ENCODE measurements at places on chromosomes 3 and 15.

GRCh38 chr3:187783098-187783497 is 37.8 kb upstream of the BCL6 start:
- DNase-seq = peak; percentile 95

GRCh38 chr3:142609136-142609535 is 12.9 kb downstream of the PLS1 start:
- no peak for DNase-seq

GRCh38 chr15:60760646-60761504 is 281.9 kb upstream of the ICE2 start:
- DNase-seq = peak; percentile 20

DNA sequence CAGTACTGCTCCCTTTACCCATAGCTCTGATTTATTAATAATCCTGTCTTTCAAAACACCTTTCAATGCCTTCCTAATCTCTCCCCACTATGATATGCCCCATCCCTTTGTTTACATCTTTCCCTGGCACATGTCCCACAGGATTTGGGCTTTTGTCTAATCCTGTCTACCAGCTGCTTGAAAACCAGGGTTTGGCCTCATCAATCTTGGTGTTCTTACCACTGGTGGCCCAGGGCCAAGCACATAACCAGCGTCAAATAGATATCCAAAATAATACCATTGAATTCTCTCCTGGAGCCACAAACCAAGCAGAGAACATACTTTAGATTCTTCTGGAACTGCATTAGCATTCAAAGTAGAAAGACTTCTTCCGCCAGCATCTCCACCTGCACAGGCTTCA is 104.8 kb upstream of the PPP2R3A start:
- DNase-seq = peak; percentile 30

DNA sequence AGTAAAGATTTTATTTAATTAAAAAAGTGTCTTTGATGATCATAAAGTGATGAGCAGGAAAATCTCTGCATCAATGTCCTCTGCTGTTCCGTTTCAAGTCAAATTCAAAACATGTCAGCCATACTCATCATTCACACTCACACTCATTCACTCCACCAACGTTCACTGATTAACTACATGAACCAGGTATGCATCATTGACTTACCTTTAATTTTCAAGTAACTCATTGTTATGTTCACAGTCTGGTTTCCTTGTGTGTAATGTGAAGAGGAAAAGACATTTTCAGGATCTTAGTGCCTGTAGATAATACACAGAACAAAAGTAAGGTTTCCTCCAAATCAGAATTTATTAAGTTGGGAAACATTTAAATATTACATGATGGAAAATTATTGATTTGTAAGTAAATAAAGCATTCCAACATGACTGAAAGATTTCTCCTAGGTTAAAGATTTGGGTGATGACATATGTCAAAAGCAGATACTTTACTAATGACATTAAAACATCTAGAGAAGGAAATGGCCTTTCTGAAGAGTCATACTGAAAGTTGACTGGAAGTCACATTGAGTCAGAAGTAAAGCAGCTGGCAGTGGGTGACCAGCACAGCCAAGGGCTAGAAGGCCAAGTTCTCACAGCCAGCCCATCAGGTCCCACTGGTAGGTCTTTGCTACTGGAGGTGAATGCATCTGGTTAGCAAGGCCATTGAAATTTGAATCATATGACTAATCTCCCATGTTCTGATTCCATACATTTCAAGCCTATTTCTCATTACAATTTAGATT is 251.9 kb downstream of the CDIN1 start:
- DNase-seq = peak; percentile 44

GRCh38 chr3:60079076-60079475 is 1029.3 kb upstream of the CFAP20DC start:
- no peak for DNase-seq

- no peak for DNase-seq
Measured at GRCh38 chr15:68868296-68868695, 47.6 kb upstream of the ANP32A start.

DNA sequence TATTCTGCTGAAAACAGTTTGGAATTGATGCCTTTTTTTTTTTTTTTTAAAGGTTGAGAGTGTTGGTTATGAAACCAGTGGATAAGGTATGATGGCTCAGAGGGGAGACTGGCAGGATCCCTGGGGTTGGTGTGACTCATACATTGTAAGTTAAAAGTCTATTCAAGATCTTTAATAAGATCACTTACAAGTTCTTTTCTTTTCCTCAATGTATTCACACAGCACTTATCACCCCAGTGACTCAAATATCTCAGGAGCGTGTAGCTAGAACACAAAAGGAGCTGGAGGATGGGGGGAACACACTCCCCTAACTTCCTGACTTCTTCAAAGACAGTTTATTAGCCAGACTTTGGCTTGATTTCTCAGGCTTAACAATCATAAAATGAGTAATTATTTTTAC is 285.3 kb downstream of the SV2B start:
- DNase-seq = peak; percentile 84

- no peak for DNase-seq
Measured at GRCh38 chr15:43199945-43200488, 14.8 kb downstream of the CCNDBP1 start.

DNA sequence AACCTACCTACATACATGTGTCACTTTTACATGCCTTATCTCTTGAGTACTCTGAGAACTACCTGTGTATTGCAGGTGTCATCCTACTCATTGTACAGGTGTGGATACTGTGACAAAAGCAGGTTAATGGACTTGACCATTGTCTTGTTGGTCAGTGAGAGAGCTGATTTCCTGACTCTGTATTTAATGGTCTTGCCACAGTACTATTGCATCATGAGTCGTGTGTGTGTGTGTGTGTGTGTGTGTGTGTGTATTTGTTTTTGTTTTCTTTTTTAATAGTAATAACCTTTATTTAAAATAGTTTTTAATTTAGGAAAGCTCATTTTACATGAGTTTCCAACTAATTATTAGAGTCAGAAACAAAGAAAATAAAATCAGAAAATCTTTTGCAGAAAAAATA is 7.7 kb downstream of the SELENOT start:
- DNase-seq = peak; percentile 25

- DNase-seq = peak; percentile 43
Measured at GRCh38 chr15:68210821-68211655, 5.9 kb upstream of the CALML4 start.

GRCh38 chr3:191176038-191176785 is 22.8 kb upstream of the OSTN start:
- no peak for DNase-seq

DNA sequence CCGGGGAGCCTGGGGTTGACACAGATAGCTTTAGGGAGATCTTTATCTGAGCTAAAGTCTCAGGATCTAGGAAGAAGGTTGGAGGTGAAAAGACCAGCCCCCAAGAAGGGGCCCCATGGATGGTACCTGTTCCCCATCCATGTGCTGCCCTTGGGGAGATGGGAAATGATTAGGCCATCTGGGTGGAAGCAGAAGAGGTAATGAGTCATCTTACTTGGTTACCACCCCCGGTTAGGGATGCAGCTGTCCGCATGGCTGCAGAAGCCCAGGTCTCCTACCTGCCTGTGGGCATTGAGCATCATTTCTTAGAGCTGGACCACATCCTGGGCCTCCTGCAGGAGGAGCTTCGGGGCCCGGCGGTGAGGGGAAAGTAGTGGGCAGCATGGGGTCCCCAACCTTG is 3.1 kb upstream of the CPLX3 start:
- no peak for DNase-seq

GRCh38 chr3:144312702-144313101 is 341.1 kb downstream of the DIPK2A start:
- no peak for DNase-seq

DNA sequence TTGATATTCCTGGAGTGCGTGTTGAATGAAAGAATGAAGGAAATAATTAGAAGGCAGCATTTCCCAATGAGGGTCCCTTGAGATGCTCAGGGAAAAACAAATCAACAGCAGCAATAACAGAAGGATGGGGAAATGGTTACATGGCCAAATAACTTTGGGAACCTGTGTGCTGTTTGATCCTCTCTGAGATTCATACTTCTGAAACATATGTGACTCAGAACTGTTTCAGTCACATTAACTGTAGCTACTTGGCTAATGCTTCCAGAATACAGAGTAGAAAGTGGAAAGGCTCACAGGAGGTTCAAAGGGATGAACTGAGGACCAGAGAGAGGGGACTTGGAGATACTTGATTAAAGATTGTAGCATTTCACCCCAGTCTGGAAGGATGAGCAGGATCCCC is 258.2 kb downstream of the SLCO3A1 start:
- peak; percentile 37 for DNase-seq

GRCh38 chr3:181174676-181175233 is 185.2 kb upstream of the DNAJC19 start:
- DNase-seq = no peak

GRCh38 chr3:188687389-188687788 is 484.4 kb upstream of the TPRG1 start:
- peak; percentile 49 for DNase-seq

- DNase-seq = no peak
Measured at GRCh38 chr3:43783987-43784639, 93.4 kb downstream of the ABHD5 start.

DNA sequence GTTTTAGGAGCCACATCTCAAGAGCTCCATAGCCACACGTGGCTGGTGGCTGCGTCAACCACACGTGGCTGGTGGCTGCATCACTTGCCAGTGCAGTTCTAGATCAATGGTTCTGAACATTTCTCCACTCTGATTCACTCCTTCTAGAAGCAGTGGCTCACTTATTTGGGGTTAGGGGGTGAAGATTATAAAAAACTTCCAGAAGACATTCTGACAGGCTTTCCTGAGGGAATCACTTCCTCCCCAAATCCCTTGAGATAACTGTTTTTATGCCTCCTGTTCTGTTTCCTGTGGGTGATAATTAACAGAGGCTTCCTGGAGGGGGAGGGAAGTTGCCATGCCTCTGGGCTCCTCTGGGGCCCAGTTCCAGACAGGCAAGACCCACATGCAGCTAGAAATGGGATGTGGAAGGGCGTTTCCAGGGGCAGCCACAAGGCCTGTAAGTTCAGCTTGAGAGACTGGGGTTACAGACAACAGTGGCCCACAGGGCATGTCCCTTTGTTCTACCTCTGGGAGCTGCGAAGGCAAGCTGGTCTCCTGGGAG is 23.6 kb downstream of the HEG1 start:
- DNase-seq = no peak

- DNase-seq = peak; percentile 39
Measured at GRCh38 chr3:187193181-187193580, 4.1 kb upstream of the RTP1 start.

- no peak for DNase-seq
Measured at GRCh38 chr15:42159381-42160015, 3.1 kb upstream of the PLA2G4F start.

GRCh38 chr3:49530701-49531100 is 23.6 kb upstream of the BSN start:
- no peak for DNase-seq

GRCh38 chr15:66864871-66865281 is 162.8 kb downstream of the SMAD6 start:
- DNase-seq = no peak

DNA sequence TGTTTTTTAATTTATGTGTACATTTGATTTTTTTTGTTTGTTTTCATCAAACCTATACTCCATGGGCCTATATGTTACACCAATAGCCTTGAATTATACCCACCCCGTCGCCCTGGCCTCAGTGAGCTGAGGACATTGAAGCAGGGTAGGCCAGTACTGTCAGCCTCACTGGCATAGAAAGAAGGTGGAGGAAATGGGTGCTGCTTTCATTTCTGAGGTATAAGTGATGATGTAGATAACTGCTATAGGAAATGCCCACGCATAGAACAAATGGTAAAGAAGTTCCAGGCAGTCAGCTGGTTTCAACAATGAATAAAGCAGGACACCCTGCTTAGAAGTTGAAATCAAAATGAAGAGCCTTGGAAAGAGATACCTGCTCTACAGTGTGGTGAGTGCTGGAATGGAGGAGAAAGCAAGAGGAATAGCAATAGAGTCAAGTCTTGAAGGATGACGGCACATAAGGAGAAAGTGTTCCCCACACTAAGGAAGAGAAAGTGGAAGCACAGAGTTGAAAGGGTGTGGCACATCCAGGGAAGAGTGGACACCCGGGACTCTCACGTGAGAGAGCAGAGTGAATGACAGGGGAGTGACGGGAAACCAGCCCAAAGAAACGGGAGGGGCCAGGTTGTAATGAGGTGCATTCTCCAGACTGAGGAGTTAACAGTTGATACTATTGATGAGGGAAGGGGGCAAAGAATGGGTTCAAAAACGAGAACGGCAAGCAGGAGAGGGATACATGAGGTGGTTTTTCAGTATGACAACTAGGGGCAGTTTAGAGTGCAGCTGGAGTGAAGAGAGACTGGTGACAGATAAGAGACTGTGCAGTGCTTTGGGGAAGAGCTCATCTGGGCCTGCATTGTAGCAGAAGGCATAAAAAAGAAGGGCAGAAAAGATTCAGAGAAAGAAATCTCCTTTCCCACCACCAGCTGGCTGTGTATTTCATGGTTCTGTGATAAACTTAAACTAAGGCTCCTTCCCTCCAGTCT is 70.5 kb downstream of the KLHL25 start:
- DNase-seq = no peak

DNA sequence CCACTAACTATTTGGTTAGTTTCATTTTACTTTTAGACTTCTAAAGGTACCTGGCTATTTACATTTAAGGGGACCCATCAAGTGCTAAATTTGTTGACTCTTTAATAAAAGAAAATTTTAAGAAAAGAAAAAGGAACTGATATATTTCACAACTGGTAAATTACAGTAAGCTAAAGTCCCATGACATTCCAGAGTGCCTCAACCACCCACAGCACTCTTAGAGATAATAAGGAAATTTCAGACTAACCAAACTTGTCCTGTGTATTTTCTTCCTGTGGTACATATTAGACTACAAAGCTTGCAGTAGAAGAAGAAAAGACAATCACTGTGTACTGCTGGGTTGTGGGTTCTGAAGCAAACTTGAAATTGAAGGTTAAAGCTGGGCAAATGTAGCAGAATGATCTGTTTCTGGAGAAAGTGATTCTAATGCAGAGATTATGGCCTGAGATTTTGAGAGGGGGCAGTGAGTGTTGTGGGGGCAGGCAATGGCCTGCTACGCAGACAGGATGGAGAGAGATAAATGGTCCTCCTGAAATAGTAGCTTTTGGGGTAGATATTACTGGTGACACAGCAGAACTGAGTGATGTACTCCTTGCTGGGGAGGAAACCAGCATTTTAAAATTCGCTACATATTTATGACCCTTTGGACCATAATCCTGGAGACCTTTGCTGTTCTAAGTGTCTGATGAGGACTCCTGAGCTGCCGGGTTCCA is 24.5 kb upstream of the MFSD1 start:
- DNase-seq = no peak

GRCh38 chr3:32816439-32817256 is 1.1 kb upstream of the TRIM71 start:
- peak; percentile 11 for DNase-seq

GRCh38 chr3:160401291-160402095 is 2.0 kb downstream of the SMC4 start:
- DNase-seq = peak; percentile 83

DNA sequence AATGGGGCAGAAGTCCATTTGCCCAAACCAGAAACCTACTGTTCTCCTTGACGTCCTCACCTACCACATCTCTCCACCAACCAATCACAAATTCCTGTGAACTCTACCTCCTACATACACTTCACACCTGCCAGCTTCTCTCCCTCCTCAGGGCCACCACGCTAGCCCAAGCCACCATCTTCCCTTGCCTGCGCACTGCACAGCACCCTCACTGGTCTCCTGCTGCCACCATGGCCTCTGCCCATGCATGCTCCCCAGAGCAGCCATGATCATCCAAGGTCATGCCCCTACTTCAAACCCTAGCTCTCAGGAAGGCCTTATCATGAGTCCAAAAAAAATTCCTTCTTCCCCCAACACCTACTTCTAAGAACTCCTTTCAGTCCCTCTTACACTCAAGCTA is 1.1 kb upstream of the EPHB3 start:
- DNase-seq = no peak
